ENCODE measurements at places on chromosomes 13 and 19.

DNA sequence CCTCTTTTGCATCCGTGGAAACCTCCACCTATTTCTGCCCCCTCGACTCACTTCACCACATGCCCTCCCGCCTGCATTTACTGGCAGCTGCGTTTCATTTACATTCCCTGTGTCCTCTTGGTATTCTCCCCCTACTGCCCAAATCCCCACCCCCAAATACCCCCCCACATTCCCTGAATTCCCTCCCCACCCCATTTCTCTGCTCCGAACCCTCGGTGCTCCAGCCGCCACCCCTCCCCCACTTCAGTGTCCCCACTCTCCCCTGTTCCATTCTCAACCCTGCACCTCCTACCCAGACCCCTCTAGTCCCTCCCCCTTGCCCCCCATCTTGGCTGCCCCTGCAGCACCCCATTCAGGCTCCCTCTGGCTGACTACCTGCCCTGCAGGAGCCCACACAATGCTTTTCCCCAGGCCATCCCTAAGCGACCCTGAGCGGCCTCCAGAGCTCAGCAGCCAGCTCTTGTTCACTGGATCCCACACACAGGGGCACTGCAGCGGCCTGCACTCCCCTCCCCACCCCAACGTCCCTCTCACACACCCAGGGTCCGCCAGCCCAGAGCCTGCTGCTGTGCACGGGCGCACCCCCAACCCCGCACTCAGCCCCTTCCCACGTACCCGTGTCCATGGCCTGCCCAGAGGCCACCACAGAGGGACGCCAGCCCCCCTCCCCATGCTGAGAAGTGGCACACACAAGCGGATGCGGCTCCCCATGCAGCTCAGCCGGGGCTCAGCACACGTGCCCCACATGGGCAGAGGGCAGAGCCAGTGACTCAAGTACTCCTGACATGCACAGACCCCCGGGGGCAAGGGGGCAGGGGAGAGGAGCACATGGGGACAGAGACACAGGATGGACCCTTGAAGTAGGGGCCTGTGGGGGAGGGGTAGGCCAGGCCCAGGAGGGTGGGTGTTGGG lies 26.3 kb downstream of the SHANK1 start:
- DNase-seq = no peak

- no peak for DNase-seq
Observed at GRCh38 chr13:33366469-33367062, 81.0 kb upstream of the STARD13 start.

GRCh38 chr13:28657784-28658538 lies 969 bp upstream of the POMP start:
- DNase-seq = no peak

DNA sequence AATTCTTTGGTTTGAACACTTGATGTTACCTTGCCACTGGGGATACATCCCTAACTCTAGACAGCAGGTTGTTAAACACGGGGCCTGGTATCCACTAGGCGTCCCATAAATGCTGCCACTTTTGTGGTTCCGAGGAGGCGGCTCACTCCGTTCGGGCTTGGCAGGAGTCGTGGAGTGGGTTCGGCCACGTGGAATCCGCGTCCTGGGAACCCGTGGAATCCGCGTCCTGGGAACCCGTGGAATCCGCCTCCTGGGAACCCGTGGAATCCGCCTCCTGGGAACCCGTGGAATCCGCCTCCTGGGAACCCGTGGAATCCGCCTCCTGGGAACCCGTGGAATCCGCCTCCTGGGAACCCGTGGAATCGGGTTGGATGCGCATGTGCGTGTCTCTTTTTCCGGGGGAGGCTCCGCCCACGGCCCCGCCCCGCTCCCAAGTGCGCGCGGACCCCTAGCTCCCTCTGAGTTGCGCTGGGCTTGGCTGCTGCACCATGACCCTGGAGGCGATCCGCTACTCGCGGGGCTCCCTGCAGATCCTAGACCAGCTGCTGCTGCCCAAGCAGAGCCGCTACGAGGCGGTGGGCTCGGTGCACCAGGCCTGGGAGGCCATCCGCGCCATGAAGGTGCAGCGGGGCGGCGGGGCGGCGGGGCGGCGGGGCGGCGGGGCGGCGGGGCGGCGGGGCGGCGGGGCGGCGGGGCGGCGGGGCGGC lies at the start of gene MRI1:
Gene MRI1 (plus strand): TSS at position 422 of the 707 bp plus-strand sequence. CDS start 67 bp downstream, at position 489.
- DNase-seq = no peak

DNA sequence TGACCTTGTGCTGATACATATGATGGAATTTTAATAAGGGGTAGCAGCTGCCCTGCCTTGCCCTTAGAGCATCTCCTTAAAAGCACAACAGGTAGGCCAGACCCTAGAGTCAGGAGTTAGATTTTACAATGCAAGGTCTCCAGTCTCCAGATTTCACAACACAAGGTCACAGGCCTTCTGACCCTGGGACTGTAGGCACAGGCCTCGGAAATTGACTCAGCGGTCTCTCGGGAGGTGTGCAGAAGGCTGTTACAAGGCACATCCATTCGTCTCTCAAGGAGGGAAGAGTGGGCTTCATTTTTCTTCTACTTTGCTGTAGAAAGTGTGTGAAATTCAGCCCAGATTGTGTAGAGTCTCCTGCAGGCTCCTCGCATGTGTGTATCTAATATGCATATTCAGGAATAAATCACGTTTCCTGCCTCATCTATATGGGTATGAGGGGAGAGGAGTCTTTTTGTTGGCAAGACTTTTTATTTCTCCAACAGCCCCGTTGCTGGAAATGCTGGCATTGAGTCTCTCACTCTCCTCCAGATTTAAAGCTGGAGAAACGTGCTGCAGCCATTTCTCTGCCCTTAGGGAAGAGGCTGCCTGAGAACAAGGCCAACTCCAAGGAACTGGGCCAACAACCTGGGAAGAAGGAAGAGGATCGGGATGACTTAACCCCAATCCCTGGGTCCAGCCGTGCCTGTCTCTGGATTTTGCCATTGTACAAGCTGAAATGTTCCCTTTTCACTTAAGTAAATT lies 24.5 kb downstream of the UQCRFS1 start:
- no peak for DNase-seq
